ENCODE measurements at places on chromosomes 7 and 10.

DNA sequence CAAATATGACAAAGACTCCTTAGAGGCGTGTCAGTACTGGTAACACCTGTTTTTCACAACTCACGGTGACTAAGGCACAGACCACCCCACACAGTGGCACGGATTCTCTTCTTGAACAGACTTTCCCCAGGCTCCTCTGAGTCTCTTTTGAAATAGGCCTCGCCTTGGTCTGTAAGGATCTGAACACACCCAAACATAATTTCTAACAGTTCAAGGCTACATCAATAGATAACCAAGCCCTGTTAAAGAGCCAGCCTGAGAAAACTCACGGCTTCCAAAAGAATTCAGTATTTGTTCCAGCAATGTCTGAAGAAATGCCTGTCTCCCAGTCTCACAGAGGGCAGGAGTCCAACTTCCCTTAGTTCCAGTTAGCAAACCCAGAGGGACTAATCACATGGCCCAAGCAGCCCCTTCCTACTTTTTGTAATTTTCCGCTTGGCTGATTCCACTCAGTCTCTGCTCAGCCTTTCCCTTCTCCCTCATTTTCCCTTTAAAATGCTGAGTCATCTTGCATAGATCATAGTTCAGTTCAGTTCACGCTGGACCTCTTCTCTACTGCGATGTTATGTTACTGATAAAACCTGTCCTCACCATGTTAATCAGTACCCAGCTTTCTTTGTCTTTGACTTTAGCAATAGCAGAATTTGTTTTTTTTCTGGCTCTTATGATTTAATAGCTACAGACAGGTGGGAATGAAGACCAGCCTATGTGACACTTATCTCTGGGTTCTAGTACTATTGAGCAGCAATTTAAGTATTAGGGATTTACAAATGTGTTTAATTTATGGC lies 22.6 kb upstream of the AKR1C3 start:
- DNase-seq, result peak; percentile 90

- DNase-seq, result no peak
Measured at GRCh38 chr7:18936265-18936664, 181.2 kb downstream of the TWIST1 start.

DNA sequence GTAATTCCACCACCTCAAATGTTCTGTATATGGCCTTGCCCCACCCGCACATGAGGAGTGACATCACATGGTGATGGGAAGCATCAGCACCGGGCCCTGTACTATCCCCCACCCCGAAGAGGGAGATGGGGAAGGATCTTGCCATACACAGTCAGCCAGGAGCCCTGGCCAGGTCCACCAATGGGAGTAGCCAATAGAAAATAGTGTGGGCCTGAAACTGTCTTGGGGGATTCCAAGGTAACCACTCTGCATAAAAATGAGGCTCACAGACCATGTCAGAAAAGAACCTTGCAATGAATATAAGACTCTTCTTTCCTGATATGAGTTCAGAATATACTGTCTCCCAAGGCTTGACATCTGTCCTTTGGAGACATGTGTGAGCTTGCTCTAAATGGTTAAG lies 51.1 kb downstream of the ADRB1 start:
- DNase-seq, result no peak

DNA sequence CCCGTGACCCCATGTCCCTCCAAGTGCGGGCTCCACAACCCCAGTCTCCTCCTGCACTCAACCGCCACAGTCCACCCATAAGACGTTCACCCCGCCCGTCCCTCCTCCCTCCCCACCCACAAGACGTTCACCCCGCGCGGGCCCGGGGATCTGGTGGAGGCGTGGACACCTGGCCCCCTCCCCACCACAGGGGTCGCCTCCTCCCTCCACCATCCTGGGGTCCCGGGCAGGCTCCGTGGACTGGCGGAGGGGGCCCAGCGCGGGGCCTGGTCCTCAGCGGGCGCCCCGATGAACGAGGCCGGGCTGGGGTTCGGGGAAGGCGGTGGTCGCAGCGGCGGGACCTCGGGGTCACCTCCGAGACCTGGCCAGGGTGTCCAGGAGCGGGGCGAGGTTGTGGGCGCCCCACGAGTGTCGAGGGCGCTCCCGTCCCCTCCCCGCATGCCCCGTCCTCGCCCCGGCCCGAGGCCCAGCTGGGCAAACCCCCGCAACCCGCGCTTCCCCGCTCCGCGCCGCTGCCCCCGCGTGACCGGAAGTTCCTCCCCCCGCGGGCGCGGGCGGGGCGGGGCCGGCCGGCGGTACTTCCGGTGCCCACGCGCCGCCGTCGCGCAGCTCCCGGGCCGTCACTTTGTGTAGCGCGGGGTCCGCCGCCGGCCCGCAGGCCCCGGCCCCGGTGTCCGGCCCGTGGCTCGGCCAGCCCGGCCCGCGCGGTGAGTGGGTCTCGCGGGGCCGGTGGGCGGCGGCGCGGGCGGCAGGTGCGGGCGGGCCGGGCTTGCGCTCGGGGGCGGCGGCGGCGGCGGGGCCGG lies at the start of gene ZNF316:
Gene ZNF316 (plus strand): TSS at position 578 of the 803 bp plus-strand sequence. CDS start 5,092 bp downstream, outside the sequence.
- peak; percentile 90 for DNase-seq

- peak; percentile 7 for DNase-seq
Measured at GRCh38 chr10:178208-178607, 43.0 kb downstream of the ZMYND11 start.

DNA sequence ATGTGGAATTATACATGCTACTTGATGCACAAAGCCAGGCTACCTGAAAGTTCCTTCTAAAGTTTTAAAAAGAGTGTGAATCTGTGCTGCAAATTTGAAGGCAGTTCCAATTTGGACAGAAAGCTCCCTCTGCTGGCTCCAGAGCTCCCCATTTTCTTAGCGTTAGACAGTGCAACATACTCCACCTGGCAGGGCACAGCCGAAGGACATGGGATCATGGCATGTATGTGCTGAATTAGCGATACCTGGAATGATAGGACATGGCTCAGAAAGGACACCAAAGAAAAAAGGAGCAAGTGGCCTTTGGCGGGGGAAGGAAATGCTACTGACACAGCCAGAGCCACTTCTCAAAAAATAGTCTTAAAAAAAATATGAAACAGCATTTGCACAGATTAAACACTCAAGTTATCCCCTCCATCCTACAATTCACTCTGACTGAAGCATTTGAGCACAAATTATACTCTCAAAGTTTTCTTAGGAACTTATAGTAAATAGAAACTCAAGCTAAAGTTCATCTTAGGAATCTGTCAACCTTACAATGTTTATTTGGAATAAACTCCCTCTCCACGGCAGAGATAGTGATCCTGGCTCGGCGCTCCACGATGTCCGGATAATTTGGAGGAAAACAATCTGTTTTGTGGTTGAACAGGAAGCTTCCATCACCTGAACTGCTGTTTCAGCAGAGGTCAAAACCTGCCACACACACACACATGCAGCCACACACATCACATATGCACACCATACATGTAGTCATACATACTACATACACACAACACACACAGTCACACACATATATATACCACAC lies 80.0 kb downstream of the C7orf25 start:
- peak; percentile 16 for DNase-seq

DNA sequence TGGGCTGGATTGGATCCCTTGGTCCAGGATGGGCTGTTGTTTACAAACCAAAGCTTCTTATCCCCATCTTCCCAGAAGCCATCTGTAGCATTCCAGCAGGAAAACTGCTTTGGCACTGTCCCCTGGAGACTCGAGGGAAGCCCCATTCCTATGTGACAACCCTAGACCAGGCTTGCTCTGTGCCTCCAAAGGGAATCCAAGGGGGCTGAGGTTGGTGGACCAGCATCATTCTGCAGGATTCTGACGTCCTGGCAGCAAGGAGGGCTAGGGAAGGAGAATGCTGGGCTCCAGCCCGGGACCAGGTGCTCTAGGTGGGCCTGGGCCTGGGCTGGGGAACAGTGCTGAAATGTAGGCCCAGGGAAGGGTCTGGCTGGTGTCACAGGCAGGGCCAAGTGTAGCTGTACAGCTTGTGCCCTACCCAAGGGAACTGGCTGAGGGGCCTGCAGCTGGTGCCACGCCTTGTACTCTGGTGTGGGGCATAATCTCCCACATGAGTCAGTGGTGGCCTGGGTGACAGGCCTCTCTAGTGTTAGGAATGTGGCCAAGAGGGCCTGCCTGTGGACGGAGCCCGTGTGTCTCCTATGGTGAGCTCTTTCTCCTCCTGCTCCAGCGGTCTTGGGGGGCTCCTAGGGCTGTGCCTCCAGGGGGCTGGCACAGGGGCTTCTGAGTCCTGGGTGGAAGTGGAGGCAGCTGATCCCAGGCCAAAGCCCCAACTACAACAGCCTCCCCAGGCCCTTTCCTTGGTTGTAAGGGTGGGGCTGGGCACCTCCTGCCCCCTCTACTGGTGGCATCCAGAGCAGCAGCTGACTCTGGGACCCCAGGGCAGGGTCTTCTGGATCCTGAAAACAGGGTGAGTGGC lies 25.2 kb downstream of the TRIM8 start:
- peak; percentile 34 for DNase-seq

DNA sequence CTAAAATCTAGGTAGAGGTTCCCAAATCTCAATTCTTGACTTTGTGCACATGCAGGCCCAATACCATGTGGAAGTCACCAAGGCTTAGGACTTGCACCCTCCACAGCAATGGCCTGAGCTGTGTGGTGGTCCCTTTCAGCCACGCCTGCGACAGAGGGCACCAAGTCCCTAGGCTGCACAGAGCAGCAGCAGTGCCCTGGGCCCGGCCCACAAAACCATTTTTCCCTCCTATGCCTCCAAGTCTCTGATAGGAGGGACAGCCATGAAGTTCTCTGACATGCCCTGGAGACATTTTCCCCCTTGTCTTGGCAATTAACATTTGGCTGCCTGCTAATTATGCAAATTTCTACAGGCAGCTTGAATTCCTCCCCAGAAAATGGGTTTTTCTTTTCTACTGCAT lies 375.5 kb downstream of the SORCS1 start:
- DNase-seq, result no peak
